ENCODE measurements at places on chromosomes 4 and X. TPM values are rescaled to one million over a fixed set of nuclear protein-coding genes. Genes with fewer than 3 reads are reported as not detected.

The CENPE gene
- total RNA-seq = 41.9 TPM

The TMEM150C gene
- total RNA-seq = not detected

The SLC6A8 gene
- 0.95 TPM for total RNA-seq

The SGCB gene
- 13.9 TPM for total RNA-seq

The IL3RA gene
- total RNA-seq = 1.2 TPM

The DMRTC1 gene
- not detected for total RNA-seq

The KIAA1210 gene
- not detected for total RNA-seq

The CACNA1F gene
- total RNA-seq = 0.51 TPM

- DNase-seq = no peak
Observed at GRCh38 chr4:56186808-56187523, 200.3 kb downstream of the AASDH start.

GRCh38 chrX:155216940-155217440, 730 bp downstream of the VBP1 start:
- DNase-seq = peak; percentile 13

DNA sequence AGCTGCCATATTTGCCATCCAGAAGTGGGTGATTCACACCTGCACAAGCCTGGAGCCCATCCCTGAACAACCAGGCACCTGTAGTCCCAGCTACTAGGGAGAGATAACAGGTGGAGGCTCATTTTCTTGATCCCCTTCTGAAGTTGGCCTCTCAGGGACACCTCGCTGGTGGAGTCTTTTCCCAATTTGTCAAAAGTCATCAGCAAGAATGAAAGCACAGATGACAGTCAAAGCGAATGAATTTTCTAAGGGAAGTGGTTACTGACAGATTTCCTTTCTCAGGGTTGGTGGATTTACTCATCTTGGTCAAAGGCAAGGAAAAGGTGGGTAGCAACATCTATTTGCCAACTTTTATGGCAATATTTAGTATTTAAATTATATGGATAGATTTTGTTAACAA, 36.5 kb downstream of the FGFBP1 start:
- DNase-seq = no peak

DNA sequence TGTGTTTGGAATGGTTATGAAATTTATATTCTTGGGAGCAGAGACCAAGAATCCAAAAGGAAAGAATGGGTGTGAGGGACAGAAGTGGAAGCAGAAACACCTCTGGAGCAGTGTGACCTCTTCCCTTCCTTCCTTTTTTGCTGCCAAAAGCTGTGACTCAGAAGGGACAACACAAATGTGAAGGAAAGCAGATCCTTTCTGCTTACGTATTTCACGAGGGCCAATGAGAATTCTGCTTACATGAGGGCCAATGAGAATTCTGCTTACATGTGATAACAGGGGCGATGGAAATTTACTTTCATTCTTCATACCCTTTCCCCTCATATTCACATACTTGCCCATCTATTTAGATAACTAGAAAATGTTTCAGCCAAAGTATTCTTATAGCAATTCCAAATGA, 404.6 kb downstream of the PRDM5 start:
- DNase-seq = no peak

DNA sequence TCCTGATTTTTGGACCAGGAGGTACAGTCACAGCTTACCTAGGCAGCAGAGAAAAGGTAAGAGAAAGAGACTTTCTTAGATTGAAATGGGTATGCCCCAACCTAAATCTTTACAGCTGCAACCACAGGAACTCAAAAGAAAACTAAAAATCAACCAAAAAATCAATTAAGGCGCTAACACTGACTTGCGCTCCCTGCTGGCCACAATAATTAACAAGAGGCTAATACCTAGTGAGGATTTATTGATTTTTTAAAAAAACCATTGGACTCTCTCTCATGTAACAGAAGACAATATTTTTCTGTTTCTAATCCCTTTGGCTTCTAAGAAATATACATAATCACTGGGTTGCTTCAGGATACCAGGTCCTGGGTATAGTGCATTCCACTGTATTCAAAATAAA, 153.9 kb upstream of the TENM3 start:
- no peak for DNase-seq

DNA sequence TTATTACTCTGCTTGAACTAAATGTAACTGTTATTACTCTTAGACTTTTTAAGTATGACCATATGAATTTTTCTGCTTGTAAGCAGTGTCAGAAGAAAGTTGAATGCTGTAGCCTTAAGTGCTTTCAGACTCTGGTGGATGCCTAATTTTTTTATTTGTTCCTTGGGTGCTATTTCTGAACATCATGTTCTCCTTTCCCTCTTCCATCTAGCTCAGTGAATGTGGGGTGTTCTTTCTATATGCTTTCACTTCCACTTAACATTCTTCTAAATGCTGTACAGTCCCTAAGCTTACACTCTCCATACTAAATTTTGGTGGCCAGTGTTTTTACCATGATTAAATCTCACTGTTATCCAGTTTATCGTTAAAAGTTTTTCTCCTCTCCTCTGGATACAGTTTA, 3.6 kb downstream of the DCK start:
- DNase-seq = no peak

DNA sequence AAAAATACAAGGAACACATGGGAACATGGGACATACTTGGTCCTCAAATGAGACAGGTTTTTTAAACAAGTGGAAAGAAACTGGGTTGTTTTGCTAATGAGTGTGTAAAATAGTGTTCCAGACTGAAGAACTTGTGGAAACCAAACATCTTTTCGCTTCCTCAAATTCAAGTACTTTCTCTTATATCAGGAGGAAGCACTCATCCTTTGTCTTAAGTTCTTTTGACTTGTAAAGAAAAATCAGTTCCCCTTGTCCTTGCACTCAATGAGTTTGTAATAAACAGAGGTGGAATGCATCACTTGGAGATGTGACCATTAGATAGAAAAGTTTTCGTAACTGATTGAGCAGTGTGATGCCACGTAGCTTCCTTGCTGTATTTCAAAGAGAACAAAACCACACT, 101.1 kb downstream of the PHOX2B start:
- DNase-seq = no peak

DNA sequence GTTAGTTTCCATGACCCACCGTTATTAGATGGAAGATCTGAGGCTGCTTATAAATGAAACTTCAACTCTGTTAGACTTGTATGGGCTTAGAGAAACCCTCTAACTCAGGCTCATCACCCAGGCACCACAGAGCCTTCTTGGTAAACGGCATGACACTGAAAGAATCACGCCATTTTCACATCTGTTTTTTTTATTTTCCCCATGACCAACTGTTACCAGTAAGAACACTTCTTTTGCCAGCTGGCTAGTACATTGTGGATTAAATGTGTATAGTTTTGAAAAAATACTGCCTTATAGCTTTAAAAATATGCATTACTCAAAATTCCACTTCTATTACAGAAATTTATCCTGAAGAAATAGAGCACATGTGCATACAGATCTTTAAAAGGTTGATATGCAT, 48.0 kb upstream of the APELA start:
- no peak for DNase-seq

GRCh38 chr4:100106982-100107381, 83.3 kb downstream of the DDIT4L start:
- DNase-seq = peak; percentile 19
